ENCODE measurements at places on chromosomes 1 and 21.
A peak's percentile ranks its signal among the peaks of the same experiment; 100 is the strongest.

DNA sequence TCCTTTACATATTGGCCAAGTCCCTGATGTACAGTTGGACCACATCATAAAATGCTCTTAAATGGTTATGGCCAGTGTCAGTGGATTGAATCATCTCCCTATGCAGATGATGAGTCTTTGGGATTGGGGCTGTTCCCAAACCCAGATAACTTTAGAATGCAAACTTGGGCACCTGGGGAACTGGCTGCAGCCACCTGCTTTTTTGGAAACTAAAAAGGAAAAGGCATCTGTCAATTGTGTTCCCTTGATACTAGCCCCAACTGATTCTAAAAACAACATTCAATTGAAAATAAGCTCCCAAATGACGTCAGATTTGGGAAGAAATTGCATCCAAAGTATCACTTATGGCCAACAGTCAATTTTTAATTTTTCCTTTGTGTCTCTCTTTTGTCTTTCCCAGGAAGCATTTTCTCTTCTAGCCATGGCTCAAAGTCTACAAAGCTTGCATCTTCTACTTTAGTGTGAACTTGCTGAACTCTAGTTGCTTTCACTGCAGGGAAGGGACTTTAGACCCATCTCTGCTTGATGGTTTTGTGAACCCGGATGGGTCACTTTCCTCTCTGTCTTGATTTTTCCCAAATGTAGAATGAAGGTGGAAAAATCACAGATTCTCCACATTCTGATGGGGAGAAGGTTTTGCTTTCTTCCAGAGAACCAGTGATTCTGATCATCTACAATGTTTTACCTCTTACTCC is 402.3 kb upstream of the USP24 start:
- DNase-seq = no peak

GRCh38 chr1:8578936-8579335 is 238.5 kb downstream of the RERE start:
- no peak for DNase-seq

DNA sequence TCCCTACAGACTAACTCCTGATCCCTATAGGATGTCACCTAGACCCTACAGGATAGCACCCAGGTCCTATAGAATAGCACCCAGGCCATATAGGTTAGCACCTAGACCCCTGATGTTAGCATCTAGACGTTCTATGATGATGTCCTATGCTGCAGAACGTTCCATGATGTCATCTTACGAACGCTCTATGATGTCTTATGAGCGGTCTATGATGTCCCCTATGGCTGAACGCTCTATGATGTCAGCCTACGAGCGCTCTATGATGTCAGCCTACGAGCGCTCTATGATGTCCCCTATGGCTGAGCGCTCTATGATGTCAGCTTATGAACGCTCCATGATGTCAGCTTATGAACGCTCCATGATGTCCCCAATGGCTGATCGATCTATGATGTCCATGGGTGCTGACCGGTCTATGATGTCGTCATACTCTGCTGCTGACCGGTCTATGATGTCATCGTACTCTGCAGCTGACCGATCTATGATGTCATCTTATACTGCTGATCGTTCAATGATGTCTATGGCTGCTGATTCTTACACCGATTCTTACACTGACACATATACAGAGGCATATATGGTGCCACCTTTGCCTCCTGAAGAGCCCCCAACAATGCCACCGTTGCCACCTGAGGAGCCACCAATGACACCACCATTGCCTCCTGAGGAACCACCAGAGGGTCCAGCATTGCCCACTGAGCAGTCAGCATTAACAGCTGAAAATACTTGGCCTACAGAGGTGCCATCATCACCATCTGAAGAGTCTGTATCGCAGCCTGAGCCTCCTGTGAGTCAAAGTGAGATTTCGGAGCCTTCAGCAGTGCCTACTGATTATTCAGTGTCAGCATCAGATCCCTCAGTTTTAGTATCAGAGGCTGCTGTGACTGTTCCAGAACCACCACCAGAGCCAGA is 9.5 kb downstream of the SON start:
- no peak for DNase-seq

- DNase-seq = no peak
Measured at GRCh38 chr1:32701951-32702598, 495 bp downstream of the SYNC start.

- DNase-seq = no peak
Measured at GRCh38 chr1:217332431-217333065, 298.3 kb downstream of the GPATCH2 start.

- DNase-seq = no peak
Measured at GRCh38 chr1:63908016-63908415, 134.2 kb downstream of the ROR1 start.

- DNase-seq = no peak
Measured at GRCh38 chr1:207810173-207810572, 58.3 kb downstream of the CD46 start.

DNA sequence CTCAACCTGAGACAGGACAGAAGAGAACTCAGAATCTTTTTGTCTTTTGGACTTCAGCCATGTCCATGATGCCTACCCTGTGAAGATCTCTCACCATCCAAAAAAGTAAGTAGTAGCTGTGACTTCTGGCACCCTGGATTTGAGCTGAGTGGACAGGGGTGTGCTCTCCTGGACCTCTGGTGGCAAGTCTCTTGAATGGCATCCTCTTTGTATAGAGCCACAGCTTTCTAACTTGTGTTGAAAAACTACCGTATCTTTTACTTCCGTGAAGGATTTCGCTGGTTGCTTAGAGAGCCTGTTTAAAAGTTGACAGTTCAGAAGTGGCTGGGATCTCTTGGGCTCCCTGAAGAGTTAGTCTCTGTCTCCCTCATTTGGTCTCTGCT is 1.8 kb downstream of the MFN2 start:
- DNase-seq = peak; percentile 44

DNA sequence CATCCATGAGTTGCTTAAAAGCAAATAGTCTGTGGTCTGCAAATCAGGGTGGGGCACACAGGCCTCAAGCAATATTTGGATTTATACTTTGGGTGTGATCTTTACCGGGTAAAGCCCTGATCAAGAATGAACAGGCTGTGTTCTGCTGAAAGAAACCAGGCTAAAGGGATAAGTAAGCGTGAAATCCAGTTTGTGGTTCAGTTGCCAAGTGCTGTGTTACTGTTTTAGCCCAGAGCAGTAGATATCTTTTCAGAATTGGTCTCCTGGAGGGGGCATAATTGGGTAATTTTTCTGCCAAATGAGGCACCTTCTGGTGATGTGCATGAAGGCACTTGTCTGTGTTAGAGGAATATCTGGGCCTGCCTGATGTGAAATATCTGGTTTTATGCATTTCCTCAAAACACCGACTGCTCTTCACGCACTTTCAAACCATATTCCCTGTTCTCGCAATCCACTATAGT is 21.4 kb downstream of the AIM2 start:
- DNase-seq = no peak

DNA sequence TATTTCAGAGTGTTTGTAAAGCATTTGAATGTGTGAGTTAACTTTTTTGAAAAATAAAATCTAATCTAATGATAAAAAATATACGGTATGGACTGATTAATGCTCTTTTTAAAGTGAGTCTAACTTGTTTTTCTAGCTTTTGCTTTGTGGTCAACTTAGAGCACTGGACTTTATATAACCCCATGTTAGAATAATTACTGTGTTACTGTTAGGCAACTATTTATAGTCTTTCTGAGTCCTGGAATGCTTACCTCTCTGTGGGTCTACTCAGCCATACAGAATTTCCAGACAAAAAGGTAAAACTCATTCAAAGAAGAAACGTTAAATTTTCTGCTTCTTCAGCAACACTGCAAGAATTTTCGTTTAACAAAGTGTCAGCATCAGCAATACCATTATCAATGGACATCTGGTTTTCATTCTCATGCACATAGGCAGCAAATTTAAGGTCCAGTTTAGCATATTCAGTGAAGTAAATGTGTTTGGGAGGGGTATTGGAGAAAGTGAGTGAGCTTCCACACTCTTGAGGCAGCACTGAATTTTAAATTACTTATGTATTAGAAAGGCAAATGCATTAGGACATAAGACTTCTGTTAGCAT is 664.7 kb upstream of the NEGR1 start:
- DNase-seq = no peak

DNA sequence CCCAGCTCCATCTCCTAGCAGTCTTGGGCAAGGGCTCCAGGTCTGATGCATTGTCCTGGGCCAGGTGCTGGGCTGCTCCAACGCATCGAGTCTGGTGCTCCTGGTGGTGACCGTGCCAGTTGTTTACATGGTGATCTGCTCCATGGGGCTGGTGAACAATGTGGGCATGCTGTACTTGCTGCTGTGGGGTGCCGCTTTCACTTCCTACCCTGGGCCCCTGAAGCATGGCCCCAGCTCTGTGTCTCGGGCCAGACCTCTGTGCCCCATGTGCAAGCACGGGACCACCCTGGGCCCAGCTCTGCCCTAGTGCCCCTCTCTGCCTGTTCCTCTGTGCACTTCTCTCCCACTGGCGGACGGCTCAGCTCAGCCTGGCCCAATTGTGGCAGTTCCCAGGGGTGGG is 119.4 kb downstream of the MAST2 start:
- no peak for DNase-seq

GRCh38 chr1:2271841-2272655 is 43.9 kb downstream of the SKI start:
- DNase-seq = no peak

DNA sequence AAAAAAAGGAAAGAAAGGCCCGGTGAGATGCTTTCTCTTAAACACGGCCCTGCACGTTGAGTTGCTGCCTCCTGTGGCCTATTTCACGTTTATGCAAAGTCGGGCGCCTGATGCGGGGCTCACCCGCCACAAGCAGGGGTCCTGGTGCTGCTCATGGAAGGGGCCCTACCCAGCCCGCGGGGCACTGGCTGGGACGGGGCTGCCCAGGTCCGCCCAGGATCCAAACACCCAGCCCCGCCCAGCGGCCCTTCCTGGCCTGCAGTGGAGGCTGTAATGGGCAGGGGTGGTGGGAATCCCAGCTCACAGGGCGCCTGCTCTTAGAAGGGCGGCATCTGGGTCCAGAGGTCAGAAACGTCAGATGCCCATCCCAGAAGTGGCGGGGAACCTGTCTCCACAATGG is 1.6 kb downstream of the COL6A2 start:
- no peak for DNase-seq

DNA sequence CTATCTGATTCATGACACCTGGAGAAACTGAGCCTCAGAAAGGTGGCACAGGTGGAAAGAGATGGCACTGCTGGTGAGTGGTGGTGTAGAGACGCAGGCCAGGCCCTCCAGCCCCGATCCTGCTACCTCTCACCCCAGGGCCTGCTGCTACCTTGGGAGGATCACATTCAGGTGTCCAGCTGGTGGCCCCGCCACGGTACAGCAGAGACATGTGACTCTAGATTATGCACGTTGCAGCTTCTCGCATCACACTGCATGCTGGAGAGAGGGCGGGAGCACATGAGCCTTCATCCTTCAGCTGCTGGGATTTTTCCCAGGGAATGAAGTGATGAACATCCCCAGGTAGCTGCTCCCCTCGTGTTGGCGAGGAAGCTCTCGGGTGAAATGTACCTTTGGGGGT is 32.9 kb downstream of the KAZN start:
- no peak for DNase-seq

GRCh38 chr1:45621895-45622523 is 1.8 kb downstream of the CCDC17 start:
- DNase-seq = no peak

DNA sequence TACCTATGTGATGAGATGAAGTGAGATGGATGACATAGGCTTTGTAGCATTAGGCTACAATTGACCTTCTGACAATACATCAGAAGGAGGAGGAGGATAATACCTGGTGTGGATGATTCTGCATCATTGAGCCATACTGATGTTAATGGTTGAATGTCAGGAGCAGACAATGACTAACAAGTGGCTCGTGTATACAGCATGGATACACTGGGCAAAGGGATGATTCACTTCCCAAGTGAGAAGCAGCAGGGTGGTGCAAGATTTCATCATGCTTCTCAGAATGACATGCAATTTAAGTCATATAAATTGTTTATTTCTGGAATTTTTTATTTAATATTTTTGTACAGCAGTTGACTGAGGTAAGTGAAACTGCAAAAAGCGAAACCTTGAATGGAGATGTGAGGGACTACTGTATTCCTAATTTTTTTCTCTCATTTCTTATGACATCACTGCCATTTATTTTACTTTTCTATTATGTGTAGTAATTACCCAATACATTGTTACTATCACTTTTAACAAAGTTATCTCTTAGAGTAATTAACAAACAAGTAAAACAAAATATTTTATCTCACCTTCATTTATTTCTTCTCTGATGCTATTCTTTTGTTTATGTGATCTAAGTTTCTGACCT is 34.4 kb upstream of the COP1 start:
- DNase-seq = no peak

GRCh38 chr21:26499495-26499894 is 73.6 kb downstream of the CYYR1 start:
- no peak for DNase-seq

DNA sequence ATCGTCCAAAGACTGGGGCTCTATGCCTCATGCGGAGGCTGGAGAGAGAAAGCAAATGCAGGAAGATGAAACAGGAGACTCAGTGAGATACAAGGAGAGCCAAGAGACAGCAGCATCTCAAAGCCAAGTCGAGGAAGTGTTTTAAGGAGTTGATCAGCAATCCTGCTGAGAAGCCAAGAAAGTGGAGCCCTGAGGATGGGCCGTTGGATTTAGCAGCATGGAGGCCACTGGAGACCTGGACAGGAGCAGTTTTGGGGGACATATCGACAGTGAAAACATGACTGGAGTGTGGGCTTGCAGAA is 107.4 kb upstream of the ZBTB40 start:
- no peak for DNase-seq

- DNase-seq = no peak
Measured at GRCh38 chr1:208111646-208112190, 132.5 kb downstream of the PLXNA2 start.

DNA sequence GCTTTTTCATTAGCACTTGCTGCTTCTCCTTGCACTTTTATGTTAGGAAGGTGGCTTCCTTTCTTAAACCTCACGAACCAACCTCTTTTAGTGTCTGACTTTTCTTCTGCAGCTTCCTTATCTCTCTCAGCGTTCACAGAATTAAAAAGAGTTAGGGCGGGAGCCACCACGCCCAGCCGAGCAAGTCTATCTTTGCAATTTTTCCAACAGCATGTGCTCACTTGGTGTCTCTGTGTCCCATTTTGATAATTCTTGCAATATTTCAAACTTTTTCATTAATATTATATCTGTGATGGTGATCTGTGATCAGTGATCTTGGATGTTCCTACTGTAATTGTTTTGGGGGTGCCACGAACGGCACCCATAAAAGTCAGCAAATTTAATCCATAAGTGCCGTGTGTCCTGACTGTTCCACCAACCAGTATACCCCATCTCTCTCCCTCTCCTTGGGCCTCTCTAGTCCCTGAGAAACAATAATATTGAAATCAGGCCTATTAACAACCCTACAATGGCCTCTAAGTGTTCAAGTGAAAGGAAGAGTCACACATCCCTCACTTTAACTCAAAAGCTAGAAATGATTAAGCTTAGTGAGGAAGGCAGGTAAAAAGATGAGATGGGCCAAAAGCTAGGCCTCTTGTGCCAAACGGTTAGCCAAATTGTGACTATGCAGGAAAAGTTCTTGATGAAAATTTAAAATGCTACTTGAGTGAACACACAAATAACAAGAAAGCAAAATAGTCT is 15.9 kb upstream of the ITPKB start:
- no peak for DNase-seq

- DNase-seq = no peak
Measured at GRCh38 chr21:46515109-46515508, 56.4 kb downstream of the DIP2A start.

- DNase-seq = no peak
Measured at GRCh38 chr1:172402878-172403569, 17.5 kb upstream of the C1orf105 start.

GRCh38 chr1:95916616-95917015 is 682.6 kb downstream of the RWDD3 start:
- no peak for DNase-seq

Data from CD4-positive, CD25-positive, alpha-beta regulatory T cell (primary cell).